ENCODE measurements at places on chromosomes 6 and 20.

DNA sequence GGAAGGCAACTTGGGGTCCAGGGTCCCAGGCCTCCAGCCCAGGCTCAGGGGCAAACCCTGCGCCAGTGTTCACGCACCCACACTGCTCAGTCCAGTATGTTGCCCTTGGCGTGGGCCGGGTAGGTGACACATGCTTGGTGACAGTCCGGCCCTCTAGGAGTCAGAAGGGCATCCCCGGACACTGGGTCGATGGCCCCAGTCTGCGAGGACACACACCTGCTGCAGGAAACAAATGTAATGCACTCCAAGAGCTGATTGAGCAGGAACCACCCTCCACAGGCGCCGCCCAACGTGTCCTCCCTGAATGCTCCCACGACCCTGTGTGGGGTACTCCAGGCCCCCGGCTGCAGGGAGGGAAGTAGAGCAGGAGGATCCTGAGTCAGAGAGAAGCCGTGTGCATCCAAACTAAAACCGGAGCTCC lies 160.7 kb downstream of the DLL1 start:
- DNase-seq = no peak

- DNase-seq = no peak
Observed at GRCh38 chr6:166864333-166864732, 92.0 kb downstream of the RNASET2 start.

- no peak for DNase-seq
Observed at GRCh38 chr6:25842526-25842925, 10.7 kb upstream of the SLC17A1 start.

DNA sequence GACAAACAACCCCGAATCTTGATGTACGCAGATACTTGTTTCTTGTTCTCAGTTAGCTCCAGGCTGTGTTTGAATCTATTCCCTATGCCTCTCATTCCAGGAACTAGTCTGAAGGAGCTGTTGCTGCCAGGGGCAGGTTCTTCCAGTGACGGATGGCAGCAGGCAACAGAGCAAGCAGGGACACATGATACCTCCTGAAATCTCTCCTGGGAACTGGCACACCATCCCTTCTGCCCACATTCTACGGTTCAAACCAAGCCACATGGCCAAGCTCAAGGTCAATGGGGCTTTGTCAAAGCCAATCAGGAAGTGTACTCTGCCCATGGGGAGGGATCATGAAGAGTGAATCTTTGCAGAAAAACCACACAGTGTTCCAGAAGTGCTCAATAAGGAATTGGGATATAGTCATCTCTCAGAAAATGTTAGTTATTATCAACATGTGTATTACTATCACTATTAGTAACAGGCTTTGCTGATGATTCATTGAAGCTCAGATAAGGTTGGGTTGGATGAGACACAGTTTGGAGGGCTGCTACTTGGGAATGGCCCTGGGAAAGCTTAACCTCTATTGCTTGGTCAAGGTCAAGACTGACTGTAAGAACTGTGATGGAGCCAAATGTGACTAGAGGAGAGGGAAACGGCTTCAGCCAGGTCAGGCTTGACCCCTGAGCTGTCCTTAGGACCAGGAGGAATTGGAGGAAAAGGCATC lies 454.9 kb downstream of the PTPRT start:
- no peak for DNase-seq

DNA sequence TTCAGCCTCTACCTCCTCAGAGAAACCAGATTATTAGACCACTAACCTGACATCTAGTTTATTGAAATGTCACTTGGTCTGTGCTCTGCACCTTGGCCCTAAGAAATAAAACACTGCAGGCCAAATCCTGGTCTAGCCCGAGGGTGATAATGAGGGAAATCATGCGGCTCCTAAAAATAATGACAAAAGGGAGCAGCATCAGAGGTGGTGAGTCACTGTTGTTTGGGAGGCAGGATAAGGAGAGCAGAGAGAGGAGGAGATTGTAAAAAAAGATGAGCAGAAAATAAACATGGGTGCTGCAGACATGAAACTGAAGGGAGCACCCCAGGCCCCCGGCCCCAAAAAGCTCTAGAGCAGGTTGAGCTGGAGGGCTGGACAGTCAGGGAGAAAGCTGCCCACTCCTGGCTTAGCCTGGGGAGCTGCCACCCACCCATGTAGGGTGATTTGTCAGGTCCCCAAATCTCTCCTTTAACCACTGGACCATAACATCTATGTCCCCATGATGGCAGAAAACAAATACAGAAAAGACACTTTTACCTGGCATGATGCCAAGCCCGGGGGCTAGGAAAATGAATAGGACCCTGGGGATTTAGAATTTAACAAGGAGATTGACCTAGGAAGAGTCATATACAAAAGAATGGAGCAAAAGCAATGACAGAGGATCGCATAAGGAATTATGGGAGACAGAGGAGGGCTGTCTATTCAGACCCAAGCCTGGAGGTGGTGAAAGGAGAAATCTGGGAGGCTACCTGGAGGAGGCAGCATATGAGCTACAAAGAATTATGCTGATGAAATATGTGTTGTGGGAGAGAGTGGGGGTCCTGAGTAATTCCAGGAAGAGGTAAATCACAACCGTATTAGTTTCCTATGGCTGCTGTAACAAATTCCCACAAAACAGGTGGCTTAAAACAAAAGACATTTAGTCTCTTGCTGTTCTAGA lies 103.7 kb downstream of the SNAP25 start:
- no peak for DNase-seq

- DNase-seq = no peak
Observed at GRCh38 chr20:41165001-41165882, 27.9 kb downstream of the PLCG1 start.

DNA sequence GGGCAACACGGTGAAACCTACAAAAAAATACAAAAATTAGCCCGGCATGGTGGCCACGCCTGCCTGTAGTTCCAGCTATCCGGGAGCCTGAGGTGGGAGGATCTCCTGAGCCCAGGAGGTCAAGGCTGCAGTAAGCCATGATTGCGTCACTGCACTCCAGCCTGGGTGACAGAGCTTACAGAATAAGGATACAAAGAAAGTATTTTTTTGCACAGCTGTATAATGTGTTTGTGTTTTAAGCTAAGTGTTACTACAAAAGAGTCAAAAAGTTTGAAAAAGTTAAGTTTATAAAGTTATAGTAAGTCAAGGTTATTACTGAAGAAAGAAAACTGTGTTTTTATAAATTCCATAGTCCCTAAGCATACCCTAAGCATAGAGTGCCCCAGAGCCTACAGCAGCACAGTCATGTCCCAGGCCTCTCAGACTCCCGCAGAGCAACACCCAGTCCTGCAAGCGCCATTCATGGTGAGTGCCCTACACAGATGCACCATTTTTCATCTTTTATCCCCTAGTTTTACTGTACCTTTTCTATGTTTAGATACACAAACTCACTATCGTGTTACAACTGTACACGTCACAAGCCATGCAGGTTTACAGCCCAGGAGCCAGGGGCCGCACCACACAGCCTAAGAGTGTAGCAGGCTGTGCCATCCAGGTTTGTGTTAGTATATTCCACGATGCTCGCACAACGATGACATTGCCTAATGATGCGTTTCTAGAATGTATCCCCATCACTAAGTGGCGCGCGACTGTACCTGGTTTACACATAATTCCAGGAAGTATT lies 22.4 kb downstream of the TAF4 start:
- no peak for DNase-seq

- DNase-seq = no peak
Observed at GRCh38 chr6:92479831-92480230, 939.5 kb downstream of the EPHA7 start.

- DNase-seq = no peak
Observed at GRCh38 chr6:44162876-44163625, 4.4 kb downstream of the CAPN11 start.

GRCh38 chr20:8471465-8471864 lies 339.4 kb downstream of the PLCB1 start:
- DNase-seq = no peak

- no peak for DNase-seq
Observed at GRCh38 chr6:151723152-151723551, 84.3 kb upstream of the ESR1 start.

DNA sequence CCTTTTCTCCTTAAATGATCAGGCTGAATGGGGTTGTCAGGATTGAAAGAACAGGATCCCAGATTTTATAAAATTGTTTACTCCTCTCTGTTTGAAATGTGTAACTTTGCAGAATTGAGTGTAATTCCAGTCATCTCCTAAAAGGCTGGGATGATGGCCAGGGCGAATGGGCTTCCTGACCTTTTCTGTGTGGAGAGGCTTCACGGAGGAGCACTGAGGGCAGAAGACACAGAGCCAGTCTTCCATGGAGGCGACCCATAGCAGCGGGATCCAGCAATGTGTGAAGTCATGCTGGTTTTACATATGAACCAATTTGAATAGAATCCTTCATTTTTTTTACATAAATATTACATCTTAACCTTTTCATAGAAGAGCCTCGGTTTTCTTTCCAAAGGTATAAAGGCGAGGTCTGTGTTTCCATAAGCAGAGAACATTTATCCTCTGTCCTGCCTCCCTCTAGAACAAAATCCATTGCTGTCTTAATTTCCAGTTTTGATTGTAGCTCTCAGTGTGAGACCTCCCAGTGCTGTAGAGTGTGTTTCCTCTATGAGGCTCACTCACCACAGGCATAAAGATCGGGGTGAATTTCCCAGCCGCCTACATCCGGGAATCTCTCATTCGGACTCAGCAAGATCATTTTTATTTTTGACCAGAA lies 369.7 kb upstream of the FLRT3 start:
- no peak for DNase-seq

DNA sequence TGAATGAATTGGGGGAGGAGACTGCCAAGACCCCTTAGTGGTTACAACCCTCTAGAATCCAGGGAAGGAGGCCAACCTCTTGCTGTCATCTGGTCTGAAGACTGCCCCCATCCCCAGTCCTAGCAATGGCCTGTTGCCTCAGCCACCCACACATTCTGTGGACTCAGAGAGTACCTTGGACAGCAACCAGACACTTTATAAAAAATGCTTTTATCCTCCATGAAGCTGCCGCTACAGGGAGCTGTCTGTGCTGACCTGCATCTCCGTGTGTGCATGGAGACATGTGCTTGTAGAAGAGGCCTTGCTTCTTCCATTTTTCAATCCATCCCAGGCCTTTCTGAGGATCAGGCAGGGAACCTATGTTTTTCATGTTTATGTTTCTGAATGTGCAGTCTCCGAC lies 15.2 kb downstream of the CDH22 start:
- DNase-seq = no peak

- no peak for DNase-seq
Observed at GRCh38 chr20:49691818-49692568, 21.7 kb downstream of the B4GALT5 start.

- DNase-seq = no peak
Observed at GRCh38 chr6:159193923-159194322, 24.7 kb downstream of the FNDC1 start.

DNA sequence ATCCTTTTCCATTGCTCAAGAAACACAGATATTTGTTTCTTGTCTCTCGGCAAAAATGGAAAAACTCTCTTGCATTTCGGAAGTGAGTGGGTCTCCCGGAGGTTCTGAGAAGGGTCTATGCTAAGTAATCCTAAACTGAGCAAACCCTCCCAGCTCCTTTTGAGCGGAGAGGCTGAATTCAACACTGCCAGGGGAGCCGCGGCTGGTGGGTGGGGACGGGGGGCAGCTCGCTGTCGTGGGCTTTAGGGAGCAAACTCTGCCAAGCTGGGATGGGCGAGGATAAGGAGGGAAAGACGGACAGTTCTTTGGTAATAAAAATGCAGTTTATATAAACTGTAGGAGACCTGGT lies 211.4 kb downstream of the FOXC1 start:
- no peak for DNase-seq

GRCh38 chr6:142612956-142613355 lies 311.1 kb downstream of the ADGRG6 start:
- DNase-seq = no peak

GRCh38 chr20:64276817-64277216 lies 21.3 kb downstream of the PCMTD2 start:
- DNase-seq = no peak

- DNase-seq = no peak
Observed at GRCh38 chr6:2818593-2818992, 23.1 kb downstream of the SERPINB1 start.

DNA sequence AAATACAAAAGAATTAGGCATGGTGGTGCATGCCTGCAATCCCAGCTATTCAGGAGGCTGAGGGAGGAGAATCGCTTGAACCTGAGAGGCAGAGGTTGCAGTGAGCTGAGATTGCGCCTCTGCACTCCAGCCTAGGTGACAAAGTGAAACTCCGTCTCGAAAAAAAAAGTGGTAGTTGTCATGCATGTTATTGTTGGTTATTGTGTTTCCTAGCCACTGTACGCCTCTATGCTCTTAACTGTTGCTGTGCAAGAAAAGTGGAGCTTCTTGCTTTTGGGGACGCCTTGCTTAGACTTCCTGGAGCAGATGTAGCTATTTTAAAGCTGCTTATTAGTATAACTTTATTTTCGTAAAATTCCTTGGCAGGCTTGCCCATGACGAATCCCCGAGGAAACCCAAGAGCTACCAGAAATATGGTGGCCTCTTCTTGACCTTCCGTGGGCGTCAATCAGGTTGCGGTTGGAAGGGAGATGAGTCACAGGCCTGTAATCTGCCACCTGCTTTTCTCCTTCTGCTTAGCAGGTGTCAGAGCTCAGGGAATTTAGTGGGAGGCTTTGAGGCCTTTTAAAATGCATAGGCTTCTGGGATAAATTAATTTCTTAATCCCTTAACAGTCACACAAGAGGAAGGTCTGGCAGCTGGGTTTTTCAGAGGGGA lies 17.3 kb downstream of the GABRR2 start:
- DNase-seq = peak; percentile 71

DNA sequence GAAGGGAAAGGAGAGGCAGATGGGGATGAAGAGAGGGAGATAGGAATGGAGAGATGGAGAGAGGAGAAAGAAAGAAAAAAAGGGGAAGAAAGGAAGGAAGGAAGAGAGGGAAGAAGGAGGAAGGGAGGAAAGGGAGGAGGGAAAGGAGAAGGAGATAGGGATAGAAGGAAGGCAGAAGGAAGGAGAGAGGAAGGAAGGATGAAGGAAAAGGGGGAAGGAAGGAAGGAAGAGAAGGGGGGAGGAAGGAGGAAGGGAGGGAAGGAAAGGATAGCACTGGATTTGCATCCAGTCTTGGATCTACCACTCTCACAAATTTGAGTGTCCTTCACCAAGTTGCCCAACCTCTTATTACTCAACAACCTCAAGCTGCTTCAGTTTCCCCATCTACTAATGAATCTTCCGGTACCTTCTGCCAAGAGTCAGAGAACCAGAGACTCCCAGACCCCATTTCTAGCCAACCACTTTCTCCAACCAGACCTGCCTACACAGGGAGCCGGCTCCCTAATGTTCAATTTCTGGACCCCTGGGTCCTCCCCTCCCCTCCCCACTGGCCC lies 79.7 kb upstream of the FOXP4 start:
- no peak for DNase-seq

DNA sequence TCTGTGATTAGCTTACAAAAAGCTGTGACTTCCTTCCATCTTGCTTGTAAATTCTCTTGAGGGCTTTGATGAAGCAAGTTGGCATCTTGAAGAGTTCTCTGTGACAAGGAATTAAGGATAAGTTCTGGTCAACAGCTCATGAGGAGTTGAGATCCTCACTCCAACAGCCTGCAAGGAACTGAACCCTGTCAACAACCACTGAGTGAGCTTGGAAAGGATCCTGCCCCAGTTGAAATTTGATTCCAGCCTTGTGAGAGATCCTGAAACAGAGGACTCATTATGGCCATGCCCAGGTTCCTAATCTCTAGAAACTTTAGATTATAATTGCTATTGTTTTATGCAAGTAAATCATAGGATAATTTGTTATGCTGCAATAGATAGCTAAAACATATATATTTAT lies 133.7 kb downstream of the PTCHD4 start:
- no peak for DNase-seq

Data from CD4-positive, alpha-beta T cell treated with Interleukin-15 for 4 hours (primary cell).